ENCODE measurements at places on chromosomes 16 and 17. TPM values are rescaled to one million over a fixed set of nuclear protein-coding genes. Genes with fewer than 3 reads are reported as not detected.

DNA sequence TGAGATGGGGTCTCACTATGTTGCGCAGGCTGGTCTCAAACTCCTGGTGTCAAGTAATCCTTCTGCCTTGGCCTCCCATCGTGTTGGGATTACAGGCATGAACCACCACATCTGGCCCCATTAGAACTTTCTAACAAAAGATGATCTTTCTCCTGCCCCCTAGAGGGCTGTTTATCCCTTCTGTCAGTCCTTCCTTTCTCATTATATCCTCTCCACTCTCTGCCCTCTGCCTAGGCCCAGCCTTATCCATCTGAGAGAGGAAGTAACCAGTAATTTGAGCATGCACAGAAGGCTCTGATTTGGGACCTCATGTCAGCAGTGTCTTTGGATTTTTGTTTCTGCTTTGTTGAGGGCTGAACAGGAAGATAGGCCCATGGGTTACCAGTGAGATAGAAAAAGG, 4.4 kb upstream of the DHX40 start:
- no peak overlapping the region for H3K27ac ChIP-seq
- H3K4me1 ChIP-seq, result peaks cover 5% of the 10 kb centered on the region
- DNase-seq, result no peak
- H3K36me3 ChIP-seq, result no peaks in the 10 kb centered on the region

- H3K36me3 ChIP-seq, result peaks cover 7% of the 10 kb centered on the region
- H3K27me3 ChIP-seq, result no peaks in the 10 kb centered on the region
- peaks cover 71% of the 10 kb centered on the region for H3K4me1 ChIP-seq
- peak overlapping the region; percentile 63 for H3K4me3 ChIP-seq
- H3K27ac ChIP-seq, result peak overlapping the region; percentile 95
Observed at GRCh38 chr17:42680331-42680808, 1.3 kb downstream of the CCR10 start.

DNA sequence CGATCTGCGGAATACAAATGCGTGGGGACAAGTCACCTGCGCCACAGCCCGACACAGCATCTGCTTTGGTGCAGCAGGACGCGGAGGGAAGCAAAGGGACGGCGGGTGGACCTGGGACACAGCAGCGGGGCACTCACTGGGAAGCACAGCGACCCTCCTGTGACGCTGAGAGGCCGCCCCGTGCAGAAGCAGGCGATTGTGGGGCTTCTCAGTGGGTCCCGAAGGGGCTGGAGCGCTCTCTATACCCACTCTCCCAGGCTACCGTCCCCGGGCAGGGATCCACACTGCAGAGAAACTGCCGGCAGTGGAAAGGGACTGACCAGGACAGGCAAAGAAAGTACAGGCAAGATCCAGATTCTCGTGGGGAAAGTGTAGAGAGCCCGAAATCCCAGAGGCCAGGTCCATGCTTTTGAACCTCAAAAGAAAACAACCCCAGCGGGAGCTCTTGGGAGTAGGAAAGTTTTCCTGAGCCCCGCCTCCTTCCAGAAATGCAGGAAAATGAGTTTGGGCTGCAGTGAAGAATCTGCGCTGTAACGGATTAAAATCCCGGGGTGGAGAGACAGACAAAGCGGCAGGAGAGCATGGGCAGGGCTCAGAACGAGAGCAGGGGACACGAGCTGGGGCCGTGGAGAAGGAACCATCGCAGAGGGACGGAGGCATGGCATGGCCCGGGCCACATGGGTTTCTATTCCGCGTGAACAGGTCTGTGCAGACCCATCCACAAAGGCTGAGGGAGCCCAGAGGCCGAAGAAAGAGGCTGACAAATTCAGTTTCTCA, 12.7 kb downstream of the COX4I1 start:
- no peak overlapping the region for H3K4me3 ChIP-seq
- no peak overlapping the region for H3K27ac ChIP-seq
- peaks cover 32% of the 10 kb centered on the region for H3K27me3 ChIP-seq
- no peaks in the 10 kb centered on the region for H3K4me1 ChIP-seq

- no peak overlapping the region for H3K27ac ChIP-seq
- H3K4me1 ChIP-seq, result peaks cover 7% of the 10 kb centered on the region
- DNase-seq, result no peak
- no peaks in the 10 kb centered on the region for H3K36me3 ChIP-seq
- H3K4me3 ChIP-seq, result no peak overlapping the region
- H3K27me3 ChIP-seq, result no peaks in the 10 kb centered on the region
Observed at GRCh38 chr17:11643851-11644250, 45.6 kb downstream of the DNAH9 start.

DNA sequence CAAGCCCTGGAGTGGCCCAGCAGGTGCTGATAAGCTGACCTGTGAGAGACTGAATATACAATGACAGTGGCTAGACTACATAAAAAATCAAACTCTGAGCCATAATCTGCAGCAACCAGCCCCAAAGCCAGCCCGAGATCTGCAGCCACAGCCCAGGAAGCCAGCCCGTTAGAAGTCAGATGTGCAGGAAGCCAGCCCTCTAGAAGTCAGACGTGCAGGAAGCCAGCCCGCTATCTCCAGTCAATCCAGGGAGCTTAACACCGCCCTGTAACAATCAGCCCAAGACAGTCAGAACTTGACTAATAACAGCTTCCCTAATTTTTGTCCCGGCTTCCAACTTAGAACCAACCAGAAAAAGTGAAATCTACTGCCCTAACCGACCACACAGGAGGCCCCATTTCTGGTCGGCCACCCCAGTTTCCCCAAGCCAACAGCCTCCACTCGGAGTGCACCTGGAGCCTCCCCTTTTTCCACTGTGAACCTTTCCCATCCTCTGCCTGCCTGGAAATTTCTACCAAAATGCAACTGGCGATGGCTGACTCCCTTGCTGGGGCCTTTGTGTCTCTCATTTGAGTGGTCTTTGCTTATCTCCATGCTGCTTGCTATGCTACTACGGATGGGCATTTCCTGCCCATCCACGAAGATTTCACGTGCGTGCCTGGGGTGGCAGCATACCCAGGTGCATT, 769.3 kb downstream of the KCNJ18 start:
- H3K27me3 ChIP-seq, result no peaks in the 10 kb centered on the region
- no peak for DNase-seq
- no peak overlapping the region for H3K27ac ChIP-seq
- H3K4me3 ChIP-seq, result no peak overlapping the region

DNA sequence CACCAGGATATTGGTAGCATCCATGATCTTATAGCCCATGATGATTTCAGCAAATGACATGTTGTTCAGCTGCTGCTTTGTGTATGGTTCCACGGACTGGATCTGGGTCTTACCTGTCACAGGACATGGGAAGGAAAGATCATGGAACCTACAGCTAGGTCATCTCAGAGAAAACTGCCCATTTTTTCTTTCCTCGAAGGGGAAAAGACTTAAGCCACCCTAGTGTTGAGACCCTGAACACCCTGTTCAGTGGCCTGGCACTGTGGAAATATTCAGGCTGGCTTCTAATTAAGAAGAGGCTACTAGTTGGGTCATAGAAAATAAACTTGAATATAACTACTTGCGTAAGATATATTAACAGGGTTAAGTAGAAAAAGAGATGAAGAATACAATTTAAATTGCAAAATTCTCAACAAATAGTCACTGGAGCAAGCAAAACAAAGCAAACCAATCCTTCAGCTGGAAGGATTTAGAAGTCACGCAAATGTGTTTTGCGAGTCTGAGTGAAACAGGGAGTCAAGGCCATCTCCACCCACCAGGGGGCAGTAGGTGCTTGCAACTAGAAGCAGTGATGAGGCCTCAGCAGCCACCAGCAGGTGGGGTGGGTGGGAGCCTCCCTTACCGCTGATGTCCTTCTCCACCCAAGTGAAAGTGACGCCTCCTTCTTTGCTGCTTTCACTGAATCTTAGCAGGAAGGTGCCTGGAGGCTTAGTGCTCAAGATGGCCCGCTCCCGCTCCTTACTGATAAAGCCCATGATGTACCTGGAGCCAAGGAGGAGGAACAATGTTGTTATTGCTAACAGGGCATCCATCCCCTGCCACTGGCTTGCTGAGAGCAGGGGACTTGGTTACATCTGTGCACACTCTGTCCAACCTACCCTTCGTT, 34.3 kb downstream of the STAT5A start:
- no peak overlapping the region for H3K4me3 ChIP-seq
- H3K4me1 ChIP-seq, result peaks cover 34% of the 10 kb centered on the region
- peak; percentile 94 for DNase-seq
- H3K27me3 ChIP-seq, result no peaks in the 10 kb centered on the region
- peaks cover 100% of the 10 kb centered on the region for H3K36me3 ChIP-seq
- H3K27ac ChIP-seq, result peak overlapping the region; percentile 9

- H3K4me3 ChIP-seq, result no peak overlapping the region
- DNase-seq, result no peak
- no peaks in the 10 kb centered on the region for H3K36me3 ChIP-seq
- no peaks in the 10 kb centered on the region for H3K4me1 ChIP-seq
- no peak overlapping the region for H3K27ac ChIP-seq
- H3K27me3 ChIP-seq, result peaks cover 5% of the 10 kb centered on the region
Observed at GRCh38 chr16:80454802-80455201, 86.0 kb upstream of the DYNLRB2 start.

DNA sequence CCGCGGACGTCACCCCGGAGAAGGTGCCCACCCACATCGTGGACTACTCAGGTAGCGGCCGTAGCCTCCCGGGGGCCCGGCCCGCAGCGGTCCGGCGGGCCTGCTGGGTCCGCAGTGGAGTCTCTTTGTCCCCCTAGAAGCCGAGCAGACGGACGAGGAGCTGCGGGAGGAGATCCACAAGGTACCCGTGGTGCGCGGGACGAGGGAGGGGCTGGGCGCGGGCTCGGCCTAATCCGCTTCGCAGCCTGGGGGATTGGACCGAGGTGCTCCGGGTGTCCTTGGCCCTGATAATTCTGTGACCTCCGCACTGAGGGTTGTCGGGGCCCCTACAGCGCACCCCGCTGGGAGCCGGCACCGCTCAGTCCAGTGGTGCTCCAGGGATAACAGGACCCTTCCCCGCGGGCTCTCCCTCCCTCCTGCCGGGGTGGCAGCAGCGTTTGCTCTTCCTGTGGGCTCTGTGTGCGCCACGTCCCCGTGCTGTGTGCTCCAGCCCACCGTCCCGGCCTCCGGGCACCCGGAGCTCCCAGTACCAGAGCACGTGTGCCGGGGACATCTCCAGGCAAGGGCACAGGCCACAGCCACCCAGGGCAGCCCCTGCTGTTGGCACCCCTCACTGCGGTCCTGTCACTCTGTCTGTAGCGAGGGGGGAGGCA, 713 bp downstream of the RHOT2 start:
- H3K4me1 ChIP-seq, result peaks cover 22% of the 10 kb centered on the region
- peak overlapping the region; percentile 97 for H3K4me3 ChIP-seq
- H3K27me3 ChIP-seq, result no peaks in the 10 kb centered on the region
- peaks cover 43% of the 10 kb centered on the region for H3K36me3 ChIP-seq
- no peak for DNase-seq

DNA sequence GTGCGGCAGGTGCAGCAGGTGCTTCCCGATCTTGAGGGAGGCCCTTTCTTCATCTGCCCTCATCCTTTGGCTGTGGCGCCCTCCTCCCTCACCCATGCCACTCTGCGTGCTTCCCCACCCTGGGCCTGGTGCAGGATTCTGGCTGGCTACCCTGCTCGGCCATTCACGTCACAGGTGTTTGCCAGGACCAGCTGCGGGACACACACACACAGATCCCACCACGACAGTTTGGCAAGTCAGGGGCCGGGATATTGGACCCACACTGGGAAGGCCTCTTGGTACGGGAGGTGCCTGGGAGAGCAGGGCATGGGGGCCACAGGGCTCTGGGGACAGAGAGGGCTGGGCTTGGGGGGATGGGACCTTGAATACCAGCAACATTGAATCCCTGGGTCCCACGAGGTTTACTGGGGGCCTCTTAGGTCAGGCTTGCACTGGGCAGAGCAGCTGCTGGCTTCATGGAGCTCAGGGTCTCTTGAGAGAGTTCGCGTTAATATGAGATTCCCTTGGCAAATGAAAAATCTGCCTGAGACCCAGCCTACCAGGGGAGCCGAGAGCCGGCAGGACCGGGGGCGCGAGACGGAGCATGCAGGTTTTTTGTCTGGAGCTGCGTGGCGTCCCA, 15.1 kb downstream of the ADCY7 start:
- no peak overlapping the region for H3K4me3 ChIP-seq
- no peak for DNase-seq
- no peaks in the 10 kb centered on the region for H3K27me3 ChIP-seq
- peaks cover 12% of the 10 kb centered on the region for H3K4me1 ChIP-seq

DNA sequence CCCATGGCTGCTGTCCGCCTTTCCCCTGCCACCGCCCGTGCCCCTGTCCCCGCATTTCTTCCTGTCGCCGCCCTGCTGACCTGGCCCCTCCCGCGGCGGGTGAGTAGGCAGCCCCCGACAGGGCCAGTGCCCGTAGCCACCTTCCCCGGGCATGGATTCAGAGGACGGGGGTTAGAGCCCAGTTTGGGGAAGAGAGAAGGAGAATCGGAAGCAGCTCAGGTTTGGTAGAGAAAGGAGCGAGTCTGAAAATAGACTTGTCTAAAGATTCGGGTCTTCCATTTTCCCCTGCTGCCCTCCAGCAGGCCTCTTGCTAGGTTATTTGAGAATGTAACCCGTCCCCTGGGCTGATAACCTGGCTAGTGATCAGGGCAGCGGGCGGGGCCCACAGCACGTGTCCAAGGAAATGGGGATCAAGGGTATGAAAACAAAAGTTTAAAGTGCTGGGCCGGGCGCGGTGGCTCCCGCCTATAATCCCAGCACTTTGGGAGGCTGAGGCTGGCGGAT, 7.9 kb upstream of the CLDN9 start:
- no peak for DNase-seq
- H3K4me1 ChIP-seq, result peaks cover 6% of the 10 kb centered on the region
- H3K27me3 ChIP-seq, result peaks cover 40% of the 10 kb centered on the region
- H3K4me3 ChIP-seq, result peak overlapping the region; percentile 50
- peaks cover 2% of the 10 kb centered on the region for H3K36me3 ChIP-seq
- H3K27ac ChIP-seq, result peak overlapping the region; percentile 80

GRCh38 chr17:29596811-29597210, 3.9 kb downstream of the ANKRD13B start:
- H3K27me3 ChIP-seq, result no peaks in the 10 kb centered on the region
- no peak overlapping the region for H3K4me3 ChIP-seq
- peak; percentile 60 for DNase-seq

- no peak overlapping the region for H3K27ac ChIP-seq
- no peaks in the 10 kb centered on the region for H3K36me3 ChIP-seq
- H3K4me3 ChIP-seq, result no peak overlapping the region
- DNase-seq, result no peak
Observed at GRCh38 chr17:4492721-4493561, 5.7 kb upstream of the SPNS2 start.

- peak; percentile 18 for DNase-seq
- H3K4me1 ChIP-seq, result peaks cover 8% of the 10 kb centered on the region
- no peaks in the 10 kb centered on the region for H3K36me3 ChIP-seq
- no peaks in the 10 kb centered on the region for H3K27me3 ChIP-seq
- no peak overlapping the region for H3K27ac ChIP-seq
Observed at GRCh38 chr16:13781575-13782338, 138.2 kb upstream of the ERCC4 start.

DNA sequence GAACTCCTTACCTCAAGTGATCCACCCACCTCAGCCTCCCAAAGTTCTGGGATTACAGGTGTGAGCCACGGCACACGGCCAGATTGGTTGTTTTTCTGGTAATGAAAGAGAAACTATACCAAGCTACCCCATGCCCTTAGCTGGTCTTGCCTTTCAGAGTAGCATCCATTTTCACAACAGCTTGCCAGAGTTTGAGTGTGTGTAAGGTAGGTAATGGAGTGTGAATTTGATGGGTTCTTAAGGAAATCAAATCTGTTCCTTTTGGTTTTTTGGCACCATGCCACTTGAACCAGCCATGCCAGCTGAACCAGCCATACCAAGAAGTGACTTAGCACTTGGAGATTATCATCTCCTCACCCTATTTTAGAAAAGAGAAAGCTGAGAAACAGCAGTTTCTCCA, 5.1 kb downstream of the CALCOCO2 start:
- peak overlapping the region; percentile 96 for H3K27ac ChIP-seq
- no peak for DNase-seq
- H3K4me1 ChIP-seq, result peaks cover 62% of the 10 kb centered on the region

NT5M gene
- 9.3 TPM for polyA plus RNA-seq

CFAP119 gene
- polyA plus RNA-seq, result 2.1 TPM

FLYWCH1 gene
- 29.1 TPM for polyA plus RNA-seq

TMEM92 gene
- 0.11 TPM for polyA plus RNA-seq

NPW gene
- 0.19 TPM for polyA plus RNA-seq
